ENCODE measurements at places on chromosomes 7 and 10.

DNA sequence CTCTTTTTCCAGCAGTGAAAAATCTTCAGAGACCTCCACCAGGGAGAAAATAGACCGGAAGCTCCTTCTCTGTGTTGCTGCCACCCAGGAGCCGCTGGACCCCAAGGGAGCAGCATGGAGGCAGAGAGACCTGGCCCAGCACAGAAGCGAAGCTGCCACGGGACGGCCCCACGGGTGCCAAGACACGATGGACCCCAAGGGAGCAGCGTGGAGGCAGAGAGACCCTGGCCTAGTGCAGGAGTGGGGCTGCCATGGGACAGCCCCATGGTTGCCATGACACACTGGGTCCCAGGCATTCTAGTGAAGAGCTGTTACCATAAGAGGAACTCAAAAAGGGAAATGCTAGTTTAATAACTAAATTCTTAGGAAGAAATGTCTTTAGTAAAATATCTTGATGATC, 186.3 kb downstream of the PTPRN2 start:
- no peak for DNase-seq

GRCh38 chr10:46077141-46077554, 31.1 kb upstream of the MSMB start:
- no peak for DNase-seq

DNA sequence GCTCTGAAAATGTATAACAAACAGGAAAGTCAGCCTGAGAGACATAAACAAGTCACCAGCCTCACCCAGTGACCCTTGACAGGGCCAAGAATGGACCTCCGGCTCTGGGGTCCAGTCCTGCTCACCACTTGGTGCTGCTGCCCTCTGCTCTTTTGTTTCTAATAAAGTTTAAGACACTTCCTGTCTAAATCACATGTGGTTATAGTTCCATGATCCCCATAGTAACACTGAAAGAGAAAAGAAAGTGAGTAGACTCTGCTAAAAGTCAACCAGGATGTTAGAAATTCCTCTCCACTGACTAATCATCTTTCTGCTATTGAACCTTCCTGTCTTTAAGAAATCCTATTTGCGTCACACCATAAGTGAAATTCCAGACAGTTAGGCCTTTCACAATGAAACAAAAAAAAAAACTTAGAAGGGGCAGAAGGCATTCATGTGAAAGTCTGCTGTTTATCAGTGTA, 179.2 kb upstream of the BET1 start:
- no peak for DNase-seq

GRCh38 chr10:27100813-27101347, 586 bp upstream of the ANKRD26 start:
- no peak for DNase-seq

GRCh38 chr7:104998040-104998752, 15.8 kb upstream of the KMT2E start:
- no peak for DNase-seq

- no peak for DNase-seq
Observed at GRCh38 chr7:101410743-101411507, 48.2 kb downstream of the COL26A1 start.

DNA sequence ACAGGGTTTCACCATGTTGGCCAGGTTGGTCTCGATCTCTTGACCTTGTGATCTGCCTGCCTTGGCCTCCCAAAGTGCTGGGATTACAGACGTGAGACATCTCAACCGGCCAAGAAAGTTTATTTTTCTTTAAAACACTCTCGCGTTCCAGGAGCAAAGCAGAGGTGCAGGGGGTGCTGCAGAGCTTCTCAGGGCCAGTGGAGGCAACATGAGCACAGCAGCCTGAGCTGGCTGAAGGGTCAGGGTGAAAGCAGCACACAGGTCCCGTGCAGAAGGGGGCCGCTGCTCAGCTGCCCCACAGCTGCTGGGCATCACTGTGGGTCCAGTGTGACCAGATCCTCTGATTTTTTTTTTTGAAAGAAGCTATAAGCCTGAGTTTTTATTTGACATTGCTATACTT, 46.1 kb downstream of the EPHB4 start:
- DNase-seq = no peak

GRCh38 chr10:131657985-131658330, 242.8 kb upstream of the PPP2R2D start:
- DNase-seq = no peak

DNA sequence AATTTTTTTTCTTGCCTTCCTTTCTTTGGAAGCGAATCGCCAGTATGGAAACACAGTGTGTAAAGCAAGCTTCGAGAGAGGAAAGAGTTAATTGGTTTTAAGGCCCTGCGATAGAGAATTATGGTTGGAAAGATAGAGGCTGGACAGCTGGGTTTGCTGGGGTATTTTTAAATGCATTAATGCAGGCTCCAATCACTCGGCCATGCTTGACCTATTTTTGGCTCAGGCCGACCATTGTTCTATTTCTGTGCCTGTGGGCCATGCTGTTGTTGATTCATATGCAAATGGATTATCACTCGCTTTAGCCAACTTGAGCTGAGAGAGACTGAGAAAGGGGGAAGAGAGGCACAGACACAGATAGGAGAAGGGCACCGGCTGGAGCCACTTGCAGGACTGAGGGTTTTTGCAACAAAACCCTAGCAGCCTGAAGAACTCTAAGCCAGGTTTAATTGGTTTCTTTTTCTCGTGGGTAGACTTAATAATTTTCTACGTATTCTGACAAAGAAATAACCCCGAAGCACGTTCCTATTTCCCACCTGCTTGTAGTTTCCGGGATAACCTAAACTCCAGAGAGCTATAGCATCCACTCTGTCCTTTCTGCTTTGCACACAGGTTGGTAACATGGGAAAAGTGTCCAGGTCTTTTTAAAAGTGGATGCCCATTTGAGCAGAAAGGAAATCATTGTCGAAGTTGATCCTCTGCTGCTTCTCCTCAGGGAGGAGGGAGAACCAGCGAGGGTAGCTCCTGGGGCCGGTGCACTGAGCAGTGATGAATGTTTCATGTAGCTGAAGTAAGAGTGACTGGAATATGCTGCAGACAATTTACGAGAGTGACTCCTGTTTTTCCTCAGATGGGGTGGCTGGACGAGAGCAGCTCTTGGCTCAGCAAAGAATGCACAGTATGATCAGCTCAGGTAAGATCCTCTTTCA, at the start of gene HDAC9:
Gene HDAC9 (plus strand): TSS at position 338 of the 929 bp plus-strand sequence. CDS start 554 bp downstream, at position 892.
- peak; percentile 91 for DNase-seq

DNA sequence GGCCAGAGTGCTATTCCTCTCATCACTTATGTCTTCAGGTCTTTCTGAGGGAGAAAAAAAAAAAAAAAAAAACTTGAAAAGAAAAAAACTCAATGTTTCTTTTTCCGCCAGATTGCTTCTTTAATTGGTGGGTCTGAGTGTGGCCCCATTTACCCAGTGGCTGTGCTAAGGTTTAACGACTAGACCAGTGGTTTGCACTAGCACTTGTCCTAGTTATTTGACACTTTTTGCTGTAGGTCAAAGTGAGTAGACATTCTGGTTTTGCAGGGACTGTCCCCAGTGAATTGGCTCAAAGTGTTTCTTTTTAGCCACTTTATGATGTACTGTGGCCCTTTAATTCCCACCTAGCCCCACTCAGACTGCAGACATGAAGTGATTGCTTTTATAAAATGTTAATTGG, 273.3 kb downstream of the PTEN start:
- peak; percentile 13 for DNase-seq

- no peak for DNase-seq
Observed at GRCh38 chr7:36404639-36405408, 15.2 kb downstream of the ANLN start.

DNA sequence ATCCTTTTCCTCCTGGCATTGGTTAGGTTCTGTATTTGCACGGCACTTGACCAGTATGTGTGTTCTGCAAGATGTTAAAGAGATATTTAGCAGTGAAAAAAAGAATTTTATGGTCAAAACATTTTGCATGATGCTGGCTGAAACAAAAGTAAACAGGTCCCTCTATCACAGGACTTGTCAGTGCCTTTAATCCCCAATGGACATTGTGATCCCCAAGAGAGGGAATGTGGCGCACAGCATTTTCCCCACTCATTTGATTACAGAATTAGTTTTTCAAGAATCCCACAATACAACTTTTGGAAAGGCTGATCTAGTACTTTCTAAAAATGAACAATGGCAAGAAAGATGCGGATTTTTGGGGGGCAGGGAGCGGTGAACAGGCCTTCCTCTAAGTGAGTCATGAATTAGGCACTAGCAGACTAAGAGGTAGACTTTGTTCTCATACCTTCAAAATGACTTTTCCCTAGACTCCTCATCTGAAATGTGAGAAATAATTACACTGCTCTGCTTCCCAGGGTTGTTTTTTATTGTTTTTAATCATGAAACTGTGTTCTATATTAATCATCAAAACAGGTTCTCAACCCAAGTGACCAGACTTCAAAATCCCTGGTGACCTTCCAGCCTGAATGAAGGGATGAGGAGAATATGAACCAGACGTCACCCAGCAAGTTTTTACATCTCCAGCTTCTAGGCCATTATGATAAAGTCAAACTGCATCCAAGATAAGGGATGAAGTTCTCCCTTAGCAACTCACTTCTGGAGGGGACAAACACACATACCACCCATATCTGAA, 8.6 kb downstream of the FBXW4 start:
- DNase-seq = no peak

DNA sequence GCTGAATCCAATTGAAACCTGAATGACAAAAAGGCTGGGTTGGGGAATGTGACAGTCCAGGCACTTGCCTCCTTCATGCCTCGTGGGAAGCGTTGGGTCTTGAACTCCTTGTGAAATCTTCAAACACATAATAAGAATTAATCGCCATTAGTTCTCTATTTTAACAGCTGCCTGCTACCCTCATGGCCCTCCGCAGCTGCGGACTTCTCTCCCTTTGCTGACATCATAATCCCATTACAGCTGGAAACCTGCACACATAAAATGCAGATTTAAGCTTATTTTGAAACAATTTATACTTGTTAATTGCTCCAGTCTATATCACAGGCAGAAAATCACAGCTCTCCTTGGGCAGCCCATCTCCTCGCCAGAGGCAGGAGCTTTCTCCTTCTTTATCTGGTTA, 403.0 kb upstream of the MKI67 start:
- no peak for DNase-seq

DNA sequence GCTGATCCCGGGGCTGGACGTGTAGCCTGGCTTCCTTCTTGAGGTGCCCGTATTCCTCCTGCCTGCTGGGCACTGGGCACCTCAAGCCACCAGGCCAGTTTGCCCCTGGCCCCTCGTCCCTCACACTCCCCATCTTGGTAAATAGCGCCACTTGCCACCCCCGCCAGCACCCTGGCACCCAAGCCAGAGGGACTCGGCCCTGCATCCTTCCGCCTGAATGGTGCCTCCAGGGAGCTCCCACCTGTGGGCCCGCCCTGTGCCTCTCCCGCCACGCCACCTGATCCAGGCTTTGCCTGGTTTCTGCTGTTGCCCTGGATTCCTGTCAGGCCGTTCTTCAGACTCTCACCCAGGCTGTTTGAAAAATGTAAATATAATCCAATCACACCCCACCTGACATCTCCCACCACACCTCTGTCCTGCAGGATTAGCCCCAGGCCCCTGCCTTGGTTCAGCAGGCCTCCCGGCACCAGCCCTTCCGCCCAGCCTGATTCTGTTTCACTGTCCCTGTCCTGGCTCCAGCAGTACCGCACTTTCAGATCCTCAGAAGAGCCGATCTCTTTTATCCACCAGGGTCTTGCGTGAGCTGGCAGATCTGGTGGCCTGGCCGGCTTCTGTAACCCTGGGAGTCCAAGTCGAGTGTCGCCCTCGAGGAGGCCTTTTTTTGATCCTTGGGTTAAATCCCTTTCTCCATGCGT, 33.8 kb downstream of the WIPI2 start:
- DNase-seq = no peak

- DNase-seq = peak; percentile 12
Observed at GRCh38 chr10:79018521-79019011, 50.2 kb upstream of the ZMIZ1 start.

DNA sequence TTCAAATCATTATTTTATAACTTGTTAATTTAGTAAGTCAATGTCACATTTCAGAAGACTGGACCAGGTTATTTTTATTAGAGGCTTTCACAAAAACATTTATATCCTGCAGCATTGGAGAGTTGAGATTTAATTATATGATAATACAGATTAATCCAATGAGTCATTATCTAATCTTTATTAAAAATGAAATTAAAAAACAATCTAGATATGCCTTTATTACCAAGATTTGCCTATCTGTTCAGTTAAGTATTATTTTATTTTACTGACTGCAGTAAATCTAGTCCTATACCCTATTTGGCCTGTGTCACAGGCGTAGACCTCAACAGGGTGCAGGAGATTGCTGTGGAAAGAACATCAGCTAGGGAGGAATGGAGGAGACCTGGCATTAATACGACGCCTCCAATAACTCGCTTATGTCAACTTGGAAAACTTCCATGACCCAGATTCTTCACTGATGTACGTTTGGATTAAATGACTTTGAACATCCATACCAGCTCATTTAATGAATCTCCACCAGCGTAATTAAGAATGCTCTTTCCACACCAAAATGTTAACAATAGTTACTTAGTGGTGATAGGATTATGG, 18.2 kb downstream of the PAXIP1 start:
- DNase-seq = no peak

DNA sequence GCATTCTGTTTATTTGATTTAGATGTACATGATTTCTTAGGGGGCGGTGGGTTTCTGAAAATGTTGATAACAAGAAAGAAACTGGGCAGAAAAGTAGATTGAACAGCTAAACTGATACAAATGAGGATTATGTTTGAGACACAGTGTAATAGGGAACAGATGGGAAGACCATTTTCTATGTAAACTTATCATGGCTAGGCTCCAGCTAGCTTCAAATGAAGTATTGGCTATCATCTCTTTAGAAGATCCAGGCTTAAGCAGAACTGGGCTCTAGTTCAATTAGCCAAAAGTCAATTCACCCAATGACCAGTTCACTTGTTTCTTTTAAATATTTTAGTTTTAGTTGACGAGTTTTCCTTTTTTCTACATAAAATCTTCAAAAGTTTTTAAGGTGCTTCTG, 639.5 kb downstream of the ANKRD7 start:
- no peak for DNase-seq

GRCh38 chr7:33645104-33645503, 260.2 kb upstream of the BMPER start:
- no peak for DNase-seq

GRCh38 chr10:48599830-48600134, 5.1 kb downstream of the ARHGAP22 start:
- no peak for DNase-seq

GRCh38 chr7:117612637-117613036, 132.8 kb downstream of the CFTR start:
- no peak for DNase-seq

- DNase-seq = no peak
Observed at GRCh38 chr10:69817078-69817581, 15.4 kb downstream of the COL13A1 start.

DNA sequence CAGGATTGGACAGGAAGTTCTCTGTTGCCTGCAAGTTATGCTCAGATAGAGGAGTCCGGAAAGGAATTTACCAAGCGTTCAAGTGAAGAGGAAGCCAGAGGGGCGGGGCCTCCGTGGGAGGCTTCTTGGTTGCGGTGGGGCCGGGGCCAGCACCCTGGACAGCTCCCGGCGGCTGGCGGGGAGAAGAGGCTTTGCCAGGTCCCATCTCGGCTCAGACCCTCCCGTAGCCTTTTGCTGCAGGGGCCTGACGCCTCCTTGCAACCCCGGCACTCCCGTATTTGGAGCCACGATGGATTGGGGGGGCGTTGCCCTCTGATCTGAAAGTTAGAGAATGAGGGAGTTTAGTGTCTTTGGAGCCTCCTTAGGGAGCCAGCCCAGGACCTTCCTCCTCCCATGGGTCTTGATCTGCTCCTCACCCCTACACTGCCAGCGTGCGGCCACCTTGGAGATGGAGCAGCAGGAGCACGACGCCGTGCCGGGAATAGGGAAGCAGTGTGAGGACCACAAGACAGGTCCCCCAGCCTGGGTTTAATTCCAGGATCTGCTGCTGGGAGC, 3.1 kb upstream of the SLC18A3 start:
- no peak for DNase-seq
